Ascending aorta (tissue), 2 donors: ENCODE measurements at places on chromosomes 12 and 14. TPM values are rescaled to one million over a fixed set of nuclear protein-coding genes. Genes with fewer than 3 reads are reported as not detected.
A peak's percentile ranks its signal among the peaks of the same experiment; 100 is the strongest.

- H3K4me1 ChIP-seq = no peaks in the 10 kb centered on the region
- H3K4me3 ChIP-seq = no peak overlapping the region
- H3K36me3 ChIP-seq = no peaks in the 10 kb centered on the region
- no peaks in the 10 kb centered on the region for H3K27me3 ChIP-seq
- H3K27ac ChIP-seq = no peak overlapping the region
- DNase-seq = no peak
Measured at GRCh38 chr14:72423957-72424356, 469.9 kb downstream of the DPF3 start.

TOMM20L gene
- total RNA-seq = not detected

DNA sequence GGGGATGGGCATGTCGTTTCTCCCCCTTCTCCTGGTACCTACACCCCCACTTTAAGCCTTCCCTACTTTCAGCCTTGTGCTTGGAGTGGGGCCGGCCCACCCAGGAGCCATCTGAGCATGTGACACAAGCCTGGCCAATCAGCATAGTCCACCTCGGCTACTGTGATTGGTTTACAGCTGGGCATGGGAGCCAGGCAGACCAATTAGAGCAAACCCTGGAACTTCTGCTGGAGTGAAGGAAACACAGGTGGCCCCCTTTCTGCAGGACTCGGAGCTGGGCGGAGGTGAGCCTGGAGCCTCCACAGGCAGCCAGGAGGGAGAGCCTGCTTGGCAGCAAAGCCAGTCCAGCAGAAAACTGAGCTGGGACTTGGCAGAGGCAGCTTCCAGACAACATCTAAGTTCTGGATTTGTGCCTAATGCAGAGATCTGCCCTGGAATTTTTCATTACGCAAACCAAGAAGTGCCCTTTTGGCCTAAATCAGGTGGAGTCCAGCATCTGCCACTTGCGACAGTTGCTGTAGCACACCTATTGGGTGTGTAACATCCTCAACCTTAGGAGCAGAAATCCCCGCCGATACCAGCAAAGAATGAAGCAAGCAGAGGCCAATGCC lies 59.5 kb downstream of the SCARB1 start:
- H3K27me3 ChIP-seq = no peaks in the 10 kb centered on the region
- H3K27ac ChIP-seq = peak overlapping the region; percentile 39
- H3K36me3 ChIP-seq = peaks cover 3% of the 10 kb centered on the region
- no peaks in the 10 kb centered on the region for H3K4me1 ChIP-seq
- no peak for DNase-seq
- H3K4me3 ChIP-seq = peak overlapping the region; percentile 31

DNA sequence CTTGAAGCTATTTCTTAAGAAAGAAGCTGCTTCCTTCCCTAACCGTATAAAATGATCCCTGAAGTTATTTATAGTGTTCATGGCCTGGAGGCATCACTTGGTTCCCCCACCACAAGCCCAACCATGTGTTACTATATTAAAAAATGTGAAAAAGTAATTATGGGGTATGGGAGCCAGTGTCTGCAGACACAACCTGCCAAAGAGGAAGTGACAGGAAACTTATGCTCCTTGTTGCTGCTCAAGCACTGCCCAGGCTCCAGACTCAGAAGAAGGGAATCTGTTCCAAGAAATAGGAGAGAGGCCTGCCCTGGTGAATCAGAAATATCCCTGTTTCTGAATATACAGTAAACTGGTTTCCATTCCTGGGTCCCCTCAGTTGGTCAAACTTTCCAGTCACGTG lies 217.2 kb upstream of the BMP4 start:
- no peak overlapping the region for H3K4me3 ChIP-seq
- no peaks in the 10 kb centered on the region for H3K36me3 ChIP-seq
- peak overlapping the region; percentile 56 for H3K27ac ChIP-seq

GLIPR1 gene
- total RNA-seq = 43.9 TPM

GRCh38 chr12:11856971-11857370 lies 207.5 kb downstream of the ETV6 start:
- H3K4me3 ChIP-seq = no peak overlapping the region
- peak overlapping the region; percentile 7 for H3K27ac ChIP-seq

GRCh38 chr12:109880938-109881337 lies 597 bp upstream of the GLTP start:
- peaks cover 12% of the 10 kb centered on the region for H3K4me1 ChIP-seq
- no peaks in the 10 kb centered on the region for H3K36me3 ChIP-seq
- no peaks in the 10 kb centered on the region for H3K27me3 ChIP-seq

DNA sequence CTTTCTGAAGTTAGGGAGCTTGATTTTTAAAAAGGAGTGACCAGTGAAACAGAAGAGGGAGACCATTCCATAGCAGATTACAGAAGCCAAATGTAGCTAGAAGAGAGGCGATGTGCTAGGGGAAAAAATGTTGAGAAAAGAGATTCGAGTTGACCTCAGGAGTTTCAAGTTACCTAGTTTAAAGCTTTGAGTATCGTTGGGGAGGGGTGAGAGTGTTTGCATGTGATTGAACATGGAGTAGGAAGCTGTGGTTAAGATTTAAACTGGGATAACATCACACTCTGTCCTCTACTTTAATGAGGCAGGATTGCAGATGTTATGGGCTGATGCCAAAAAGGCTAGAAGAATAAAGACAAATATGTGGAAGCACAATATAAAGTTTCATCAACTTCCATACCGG lies 3.7 kb downstream of the LETMD1 start:
- DNase-seq = no peak
- H3K27me3 ChIP-seq = no peaks in the 10 kb centered on the region
- peaks cover 22% of the 10 kb centered on the region for H3K36me3 ChIP-seq
- no peak overlapping the region for H3K27ac ChIP-seq
- no peak overlapping the region for H3K4me3 ChIP-seq
- peaks cover 8% of the 10 kb centered on the region for H3K4me1 ChIP-seq

DNA sequence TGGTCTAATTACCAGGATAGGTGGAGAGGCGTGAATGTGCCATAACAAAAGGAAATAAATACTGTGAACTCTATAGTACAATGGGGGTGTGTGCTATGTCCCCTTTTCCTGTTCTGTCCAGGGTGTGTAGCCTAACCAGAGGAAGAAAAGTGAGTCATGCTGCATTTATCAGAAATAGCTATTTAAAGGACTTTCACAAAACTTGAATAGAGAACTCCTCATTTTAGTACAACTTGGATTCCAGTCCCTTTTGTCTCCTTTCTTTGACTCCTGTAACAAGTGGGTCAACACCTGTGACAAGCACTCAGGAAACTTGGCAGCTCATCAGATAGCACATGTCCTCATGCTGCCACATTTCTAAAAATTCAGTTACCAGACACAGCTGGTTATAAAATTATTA lies 123.4 kb downstream of the CCDC91 start:
- H3K4me1 ChIP-seq = no peaks in the 10 kb centered on the region
- no peak overlapping the region for H3K4me3 ChIP-seq
- DNase-seq = no peak
- no peaks in the 10 kb centered on the region for H3K27me3 ChIP-seq
- no peaks in the 10 kb centered on the region for H3K36me3 ChIP-seq

GRCh38 chr12:56998316-56998715 lies 8.0 kb downstream of the ZBTB39 start:
- H3K36me3 ChIP-seq = peaks cover 47% of the 10 kb centered on the region
- DNase-seq = no peak
- no peak overlapping the region for H3K4me3 ChIP-seq
- H3K27me3 ChIP-seq = no peaks in the 10 kb centered on the region

OR4E2 gene
- not detected for total RNA-seq

DNA sequence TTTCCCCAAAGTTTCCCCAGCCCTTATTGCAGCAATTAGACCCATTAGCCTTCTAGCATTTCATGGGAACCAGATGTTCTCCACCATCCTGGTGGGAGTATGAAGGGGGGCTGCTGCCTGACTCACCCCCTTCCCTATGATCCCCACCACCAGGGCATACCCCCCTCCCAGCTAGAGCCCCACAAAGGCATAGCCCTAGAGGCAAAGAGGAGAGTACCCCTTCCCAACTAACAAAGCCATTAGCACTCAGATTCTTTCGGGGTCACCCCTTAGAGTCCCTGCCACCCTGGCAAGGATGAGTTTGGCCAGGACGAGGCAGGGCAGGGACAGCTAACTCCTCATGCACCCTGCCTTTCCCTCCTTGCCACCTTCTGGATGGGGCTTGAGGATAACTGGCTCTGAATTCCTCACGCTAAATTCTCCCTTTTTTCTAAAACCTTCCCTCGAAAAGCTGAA lies 9.2 kb downstream of the RARG start:
- H3K27ac ChIP-seq = peak overlapping the region; percentile 96
- H3K4me3 ChIP-seq = no peak overlapping the region
- H3K4me1 ChIP-seq = peaks cover 28% of the 10 kb centered on the region
- no peaks in the 10 kb centered on the region for H3K27me3 ChIP-seq
- H3K36me3 ChIP-seq = peaks cover 12% of the 10 kb centered on the region

- DNase-seq = no peak
- H3K4me1 ChIP-seq = no peaks in the 10 kb centered on the region
- H3K36me3 ChIP-seq = no peaks in the 10 kb centered on the region
- H3K27ac ChIP-seq = no peak overlapping the region
Measured at GRCh38 chr12:88571543-88571942, 8.7 kb downstream of the KITLG start.

DNA sequence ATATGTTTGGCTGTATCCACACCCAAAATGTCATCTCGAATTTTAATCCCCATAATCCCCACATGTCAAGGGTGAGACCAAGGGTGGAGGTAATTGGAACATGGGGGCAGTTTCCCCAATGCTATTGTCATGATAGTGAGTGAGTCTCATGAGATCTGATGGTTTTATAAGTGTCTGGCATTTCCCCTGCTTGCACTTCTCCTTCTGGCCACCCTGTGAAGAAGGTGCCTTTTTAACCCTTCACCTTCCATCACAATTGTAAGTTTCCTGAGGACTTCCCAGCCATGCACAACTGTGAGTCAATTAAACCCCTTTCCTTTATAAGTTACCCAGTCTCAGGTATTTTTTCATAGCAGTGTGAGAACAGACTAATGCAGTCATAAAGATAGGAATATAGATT lies 216.7 kb upstream of the SSTR1 start:
- H3K4me1 ChIP-seq = no peaks in the 10 kb centered on the region
- H3K27ac ChIP-seq = no peak overlapping the region
- H3K36me3 ChIP-seq = no peaks in the 10 kb centered on the region
- no peak for DNase-seq
- no peaks in the 10 kb centered on the region for H3K27me3 ChIP-seq

GRCh38 chr12:27689558-27690180 lies 6.6 kb upstream of the REP15 start:
- no peak overlapping the region for H3K4me3 ChIP-seq
- H3K4me1 ChIP-seq = no peaks in the 10 kb centered on the region
- no peak overlapping the region for H3K27ac ChIP-seq
- no peak for DNase-seq
- no peaks in the 10 kb centered on the region for H3K27me3 ChIP-seq
- peaks cover 61% of the 10 kb centered on the region for H3K36me3 ChIP-seq

DNA sequence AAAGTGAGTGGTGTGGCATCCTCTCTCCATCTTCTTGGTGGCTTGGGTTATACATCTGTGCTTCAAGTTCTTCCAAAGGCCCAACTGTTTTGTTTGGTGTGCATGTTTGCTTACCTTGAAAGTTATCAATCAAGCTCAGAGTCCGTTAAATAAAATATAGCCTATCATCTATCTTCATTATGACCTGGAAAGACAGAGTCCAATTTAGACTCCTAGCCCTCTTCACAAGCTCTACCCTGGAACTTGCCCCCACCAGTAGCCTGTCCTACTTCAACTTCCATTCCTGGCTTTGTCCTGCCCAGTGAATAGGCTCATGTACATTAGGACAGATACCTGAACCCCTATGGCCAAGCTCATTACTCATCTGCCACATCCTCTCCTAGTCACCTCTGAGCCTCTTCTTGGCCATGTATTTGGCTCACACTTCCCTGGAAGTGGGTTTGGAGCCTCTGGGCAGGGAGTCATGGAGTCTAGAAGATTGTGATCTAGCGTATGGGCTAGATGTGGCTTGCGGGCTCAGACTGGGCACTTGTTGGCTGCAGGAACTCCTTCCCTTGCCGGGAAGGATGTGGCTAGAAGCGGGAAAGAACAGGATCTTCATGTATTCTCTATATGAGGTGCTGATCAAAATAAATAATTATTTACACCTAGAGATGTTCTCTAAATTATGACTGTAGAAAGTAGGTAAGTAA lies 6.4 kb upstream of the SSTR1 start:
- no peak for DNase-seq
- no peaks in the 10 kb centered on the region for H3K4me1 ChIP-seq
- H3K36me3 ChIP-seq = no peaks in the 10 kb centered on the region
- no peak overlapping the region for H3K4me3 ChIP-seq
- no peaks in the 10 kb centered on the region for H3K27me3 ChIP-seq

KRT82 gene
- total RNA-seq = not detected

DNA sequence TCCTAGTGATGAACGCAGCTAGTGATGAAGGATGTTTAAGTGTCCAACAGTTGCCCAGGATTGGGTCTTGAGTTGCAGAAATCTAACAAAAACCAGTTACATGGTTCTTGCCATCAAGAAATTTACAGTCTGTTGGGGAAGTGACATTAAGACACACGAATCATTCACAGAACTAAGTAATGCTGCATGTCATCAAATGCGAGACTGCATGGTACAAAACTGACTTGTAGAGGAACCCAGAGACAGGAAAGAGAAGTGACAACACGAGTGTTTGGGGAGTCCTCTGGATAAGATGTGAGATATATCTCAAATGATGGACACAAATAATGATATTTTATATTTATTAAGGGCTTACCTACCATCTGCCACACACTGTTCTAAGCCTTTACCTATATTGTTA lies 6.1 kb upstream of the SYNE3 start:
- no peak overlapping the region for H3K27ac ChIP-seq
- no peak overlapping the region for H3K4me3 ChIP-seq
- peaks cover 65% of the 10 kb centered on the region for H3K4me1 ChIP-seq
- DNase-seq = no peak
- no peaks in the 10 kb centered on the region for H3K27me3 ChIP-seq

- H3K27ac ChIP-seq = no peak overlapping the region
- no peak for DNase-seq
- no peaks in the 10 kb centered on the region for H3K27me3 ChIP-seq
Measured at GRCh38 chr14:30960216-30960615, 65.2 kb upstream of the AP4S1 start.

- no peak overlapping the region for H3K27ac ChIP-seq
- no peaks in the 10 kb centered on the region for H3K4me1 ChIP-seq
- H3K4me3 ChIP-seq = no peak overlapping the region
- DNase-seq = no peak
- H3K27me3 ChIP-seq = no peaks in the 10 kb centered on the region
- H3K36me3 ChIP-seq = no peaks in the 10 kb centered on the region
Measured at GRCh38 chr14:102838501-102838900, 61.3 kb downstream of the TRAF3 start.

DNA sequence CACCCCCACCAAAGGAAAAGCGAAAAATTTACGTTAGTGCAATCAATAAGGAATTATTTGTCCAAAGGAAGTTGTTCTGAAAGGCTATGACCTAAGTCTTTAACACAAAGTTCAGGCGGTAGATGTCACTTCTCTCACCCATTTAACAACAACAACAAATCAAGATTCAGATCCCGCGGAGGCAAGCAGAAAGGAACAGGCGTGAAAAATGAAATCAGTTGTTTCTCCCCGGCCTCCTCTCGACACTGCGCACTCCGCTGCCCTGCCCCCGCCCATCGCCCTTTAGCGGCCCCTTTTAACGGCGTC lies 1.4 kb downstream of the DENND5B start:
- H3K4me1 ChIP-seq = peaks cover 11% of the 10 kb centered on the region
- H3K27me3 ChIP-seq = no peaks in the 10 kb centered on the region
- DNase-seq = no peak
- no peaks in the 10 kb centered on the region for H3K36me3 ChIP-seq

GRCh38 chr12:65958456-65958855 lies 134.2 kb downstream of the HMGA2 start:
- H3K4me1 ChIP-seq = no peaks in the 10 kb centered on the region
- DNase-seq = no peak
- no peak overlapping the region for H3K4me3 ChIP-seq
- no peak overlapping the region for H3K27ac ChIP-seq
- no peaks in the 10 kb centered on the region for H3K27me3 ChIP-seq
